ENCODE measurements at places on chromosomes 12 and 14.

GRCh38 chr12:101931498-101932326 is 54.3 kb downstream of the DRAM1 start:
- no peak for DNase-seq

DNA sequence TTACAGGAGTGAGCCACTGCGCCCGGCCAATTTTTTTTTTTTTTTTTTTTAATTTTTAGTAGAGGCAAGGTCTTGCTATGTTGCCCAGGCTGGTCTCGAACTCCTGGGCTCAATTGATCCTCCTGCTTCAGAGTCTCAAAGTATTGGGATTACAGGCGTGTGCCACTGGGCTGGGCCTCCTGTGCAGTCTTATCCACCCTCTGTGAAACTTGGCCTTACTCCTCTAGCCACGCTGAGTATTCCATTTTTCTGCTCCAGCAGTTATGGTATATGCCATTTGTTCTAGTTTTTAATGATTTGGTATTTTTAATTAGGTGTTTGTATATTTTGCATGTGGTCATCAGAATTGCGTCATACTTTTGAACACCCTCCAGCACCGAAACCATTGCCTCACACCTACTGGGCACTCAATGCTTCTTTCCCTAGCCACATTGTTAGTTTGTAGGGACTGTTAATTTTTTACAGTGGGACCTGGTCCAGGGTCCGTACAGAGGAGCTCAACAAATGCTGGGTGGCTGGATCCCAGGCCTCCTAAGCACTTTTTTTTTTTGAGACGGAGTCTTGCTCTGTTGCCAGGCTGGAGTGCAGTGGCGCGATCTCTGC is 11.4 kb downstream of the RIOX1 start:
- DNase-seq: no peak

GRCh38 chr12:132730353-132730752 is 19.7 kb downstream of the PGAM5 start:
- DNase-seq: no peak

DNA sequence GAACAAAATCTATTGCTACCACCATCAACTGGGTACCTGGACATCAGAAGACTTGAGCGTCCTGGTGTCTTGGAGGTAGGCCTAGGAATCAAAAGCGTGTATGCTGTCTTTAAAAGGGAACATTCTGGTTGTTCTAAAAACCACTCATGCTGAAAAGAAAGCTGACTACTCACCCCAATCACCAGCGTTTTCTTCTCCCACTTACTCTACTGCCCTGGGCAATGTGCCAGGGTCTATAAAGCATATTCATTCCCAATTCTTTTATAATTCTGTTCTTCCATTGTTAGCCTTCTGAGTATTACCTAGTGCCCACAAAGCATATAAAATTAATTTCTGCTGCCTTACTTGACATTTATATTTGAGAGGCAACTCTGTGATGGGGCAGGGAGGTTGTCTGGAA is 133.4 kb downstream of the KCNA5 start:
- DNase-seq: no peak

GRCh38 chr14:54646626-54647025 is 79.7 kb downstream of the SAMD4A start:
- DNase-seq: no peak

- no peak for DNase-seq
These were observed 56.0 kb upstream of the ACSS3 start for GRCh38 chr12:81021834-81022233.

DNA sequence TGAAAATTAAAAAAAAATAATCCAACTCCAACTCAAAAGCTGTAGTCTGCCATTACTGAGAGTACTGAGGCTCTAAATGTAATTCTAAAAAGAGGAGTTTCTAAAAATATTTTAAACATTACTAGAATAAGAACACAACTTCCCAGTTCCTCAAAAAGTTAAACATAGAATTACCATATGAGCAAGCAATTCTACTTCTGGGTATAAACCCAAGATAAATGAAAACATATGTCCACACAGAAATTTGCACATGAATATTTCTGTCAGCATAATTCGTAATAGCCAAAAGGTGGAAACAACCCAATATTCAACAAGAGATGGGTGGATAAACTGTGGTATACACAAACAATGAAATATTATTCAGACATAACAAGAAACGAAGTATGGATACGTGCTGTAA is 15.0 kb upstream of the NR2C1 start:
- no peak for DNase-seq

DNA sequence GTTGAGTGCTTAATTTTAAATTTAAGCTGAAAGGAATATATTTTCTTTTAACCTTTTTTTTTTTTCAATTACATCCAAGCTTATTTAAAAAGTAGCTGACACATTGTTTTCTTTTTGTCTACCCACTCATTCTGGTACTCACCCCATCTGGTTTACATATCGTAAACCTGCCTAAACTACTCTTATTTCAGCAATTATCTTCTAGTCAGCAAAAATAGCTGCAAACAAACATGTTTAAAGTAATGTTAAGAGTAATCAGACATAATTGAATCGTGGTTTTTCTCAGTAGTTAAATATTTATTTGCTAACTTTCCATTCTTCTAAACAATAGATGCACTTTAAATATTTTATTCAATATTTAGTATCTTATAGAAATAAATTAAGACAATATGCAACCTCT is 492.7 kb upstream of the MGAT4C start:
- DNase-seq: no peak

DNA sequence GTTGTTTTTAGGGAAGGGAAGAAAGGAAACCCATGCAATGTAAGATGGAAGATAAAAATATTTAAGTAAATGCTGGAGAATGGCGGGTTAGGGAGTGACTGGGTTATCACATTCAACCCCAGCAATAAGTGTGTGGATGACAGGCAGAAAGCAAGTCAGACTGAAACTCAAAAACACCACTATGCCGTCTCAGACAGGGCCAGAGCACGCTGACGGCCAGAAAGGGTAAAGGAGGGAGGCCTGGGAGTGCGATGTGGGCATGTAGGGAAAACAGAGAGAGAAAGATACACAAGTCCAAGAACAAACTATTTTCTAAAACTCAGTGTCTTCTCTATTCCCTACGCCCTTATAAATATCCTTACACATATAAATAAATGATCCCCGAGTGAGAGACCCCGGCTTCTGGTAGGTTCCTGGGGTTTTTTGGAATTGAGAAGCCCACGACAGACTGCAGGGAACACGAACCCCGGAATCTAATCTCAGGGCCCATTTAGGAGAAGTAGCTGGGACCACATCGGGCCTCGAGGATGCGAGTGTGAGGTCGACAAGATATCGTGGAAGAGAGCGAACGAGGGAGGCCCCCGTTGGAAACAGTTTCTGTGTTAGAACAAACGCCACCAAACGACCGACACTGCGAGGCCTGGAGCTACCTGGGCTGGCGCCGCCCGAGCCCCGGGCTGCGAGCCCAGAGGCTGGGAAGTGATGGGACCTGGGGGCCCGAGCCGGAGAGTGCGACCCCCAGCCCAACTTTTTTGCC is 735 bp upstream of the OTX2 start:
- DNase-seq: no peak

DNA sequence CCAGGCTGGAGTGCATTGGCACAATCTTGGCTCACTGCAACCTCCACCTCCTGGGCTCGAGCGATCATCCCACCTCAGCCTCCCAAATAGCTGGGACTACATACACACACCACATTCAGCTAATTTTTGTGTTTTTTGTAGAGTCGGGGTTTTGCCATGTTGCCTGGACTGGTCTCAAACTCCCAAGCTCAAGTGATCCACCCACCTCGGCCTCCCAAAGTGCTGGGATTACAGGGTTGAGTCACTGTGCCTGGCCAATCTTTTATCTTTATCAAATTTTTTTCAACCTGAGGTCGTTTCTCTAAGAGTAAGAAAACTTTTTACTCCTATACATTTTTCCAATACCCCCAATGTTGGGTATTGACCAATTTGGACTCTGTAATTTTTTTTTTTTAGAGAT is 40.0 kb upstream of the NAP1L1 start:
- no peak for DNase-seq

DNA sequence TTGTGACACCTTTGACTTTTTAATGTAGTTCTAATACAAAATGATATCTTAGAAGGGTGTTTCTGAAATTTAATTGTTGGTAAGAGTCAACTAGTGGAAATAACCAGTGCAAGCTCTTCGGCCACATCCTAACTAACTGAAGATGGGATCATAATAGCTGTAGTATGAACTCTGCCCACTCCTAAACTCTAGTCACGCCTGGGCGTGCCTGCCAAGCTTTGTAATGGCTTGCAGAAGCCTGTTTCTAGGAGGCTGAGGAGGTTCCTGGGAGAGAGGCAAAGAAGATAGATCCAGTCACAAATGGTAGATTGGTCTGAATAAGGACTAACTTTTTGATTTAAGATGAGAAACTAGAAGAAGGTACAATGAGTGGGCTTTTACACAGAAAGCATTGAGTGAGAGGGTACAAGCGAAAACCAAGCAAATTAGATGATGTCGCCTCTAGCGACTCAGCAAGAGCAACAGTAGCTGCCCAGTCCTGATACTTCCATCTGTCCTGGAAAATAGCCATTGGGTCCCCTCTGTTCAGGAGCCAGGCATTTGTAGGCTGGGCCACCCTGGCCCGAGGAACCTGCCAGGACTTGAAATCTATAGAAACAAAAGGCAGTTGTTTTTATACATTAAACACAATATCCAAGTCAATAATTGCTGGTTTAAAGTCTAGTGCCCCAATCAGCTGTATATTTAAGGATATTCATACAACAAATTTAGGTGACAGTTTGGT is 148.8 kb downstream of the SLC38A4 start:
- DNase-seq: no peak

DNA sequence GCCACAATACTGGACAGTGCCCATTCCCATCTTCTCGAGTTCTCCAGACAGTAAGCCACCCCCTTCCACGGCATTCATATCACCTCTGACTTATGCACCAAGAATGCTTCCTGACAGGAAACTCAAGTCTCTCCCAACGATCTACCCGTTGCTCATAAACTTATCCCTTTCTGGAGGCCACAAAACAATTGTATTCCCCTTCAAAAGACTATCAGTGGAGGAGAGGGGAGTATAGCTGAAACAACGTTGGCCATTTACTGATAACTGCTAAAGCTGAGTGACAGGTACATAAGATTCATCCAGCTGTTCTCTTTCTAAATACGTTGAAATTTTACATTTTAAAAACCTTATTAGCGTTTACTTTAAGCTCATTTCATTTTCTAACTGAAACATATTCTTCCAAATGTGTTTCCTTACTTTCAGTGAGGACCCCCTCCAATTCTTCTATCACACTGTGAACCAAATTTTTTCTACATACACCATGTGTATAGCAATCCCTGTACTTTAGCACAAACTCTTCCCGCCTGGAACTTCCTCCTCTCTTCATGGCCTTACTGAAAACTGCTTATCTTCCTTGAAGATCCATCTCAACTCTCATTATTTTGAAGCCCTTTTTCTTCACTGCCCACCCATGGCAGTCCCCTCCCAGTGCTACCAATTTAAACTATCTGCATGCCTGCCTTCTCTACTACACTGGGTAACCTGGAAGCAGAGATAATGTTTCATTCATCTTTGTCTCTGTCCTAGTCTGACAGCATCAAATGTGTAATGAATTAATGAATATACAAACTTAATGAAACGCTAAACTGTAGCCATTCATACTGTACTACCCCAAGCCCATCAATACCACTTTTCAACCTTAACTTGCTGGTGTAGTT is 28.8 kb downstream of the ATXN2 start:
- peak; percentile 83 for DNase-seq

DNA sequence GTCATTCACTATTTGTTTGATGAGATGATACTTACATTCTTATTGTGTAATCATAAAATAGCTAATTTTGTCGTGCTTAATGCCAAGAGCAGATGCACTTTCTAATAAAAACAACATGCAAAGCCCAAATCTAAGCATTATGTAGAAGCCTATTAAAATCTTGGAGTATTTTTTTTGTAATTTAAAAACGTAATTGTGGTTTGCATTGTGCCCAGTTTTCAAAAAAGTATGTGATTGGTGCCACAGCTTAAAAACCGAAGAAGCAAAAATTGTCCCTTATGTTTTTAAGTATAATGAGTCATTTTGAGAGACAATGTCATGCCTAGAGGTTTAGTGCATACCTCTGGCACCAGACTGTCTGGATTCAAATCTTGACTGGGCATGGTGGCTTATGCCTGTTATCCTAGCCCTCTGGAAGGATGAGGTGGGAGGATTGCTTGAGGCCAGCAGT is 464.8 kb upstream of the RGS6 start:
- DNase-seq: no peak

DNA sequence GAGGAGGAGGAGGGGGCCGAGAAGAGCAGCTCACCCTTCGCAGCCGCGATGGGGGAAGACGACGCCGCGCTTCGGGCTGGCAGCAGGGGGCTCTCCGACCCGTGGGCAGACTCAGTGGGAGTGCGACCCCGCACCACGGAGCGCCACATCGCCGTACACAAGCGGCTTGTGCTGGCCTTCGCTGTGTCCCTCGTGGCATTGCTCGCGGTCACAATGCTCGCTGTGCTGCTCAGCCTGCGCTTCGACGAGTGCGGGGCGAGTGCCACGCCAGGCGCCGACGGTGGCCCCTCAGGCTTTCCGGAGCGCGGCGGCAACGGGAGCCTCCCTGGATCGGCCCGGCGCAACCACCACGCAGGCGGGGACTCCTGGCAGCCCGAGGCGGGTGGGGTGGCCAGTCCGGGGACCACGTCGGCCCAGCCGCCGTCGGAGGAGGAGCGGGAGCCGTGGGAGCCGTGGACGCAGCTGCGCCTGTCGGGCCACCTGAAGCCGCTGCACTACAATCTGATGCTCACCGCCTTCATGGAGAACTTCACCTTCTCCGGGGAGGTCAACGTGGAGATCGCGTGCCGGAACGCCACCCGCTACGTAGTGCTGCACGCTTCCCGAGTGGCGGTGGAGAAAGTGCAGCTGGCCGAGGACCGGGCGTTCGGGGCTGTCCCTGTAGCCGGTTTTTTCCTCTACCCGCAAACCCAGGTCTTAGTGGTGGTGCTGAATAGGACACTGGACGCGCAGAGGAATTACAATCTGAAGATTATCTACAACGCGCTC is 745 bp downstream of the TRHDE start:
- no peak for DNase-seq

GRCh38 chr12:27009881-27010301 is 4.3 kb downstream of the TM7SF3 start:
- DNase-seq: peak; percentile 33

GRCh38 chr14:91363776-91364523 is 53.7 kb downstream of the CCDC88C start:
- no peak for DNase-seq

- DNase-seq: no peak
These were observed 78.5 kb downstream of the MDGA2 start for GRCh38 chr14:47596860-47597259.

- DNase-seq: no peak
These were observed 953.6 kb downstream of the SLC6A15 start for GRCh38 chr12:83958997-83959396.

DNA sequence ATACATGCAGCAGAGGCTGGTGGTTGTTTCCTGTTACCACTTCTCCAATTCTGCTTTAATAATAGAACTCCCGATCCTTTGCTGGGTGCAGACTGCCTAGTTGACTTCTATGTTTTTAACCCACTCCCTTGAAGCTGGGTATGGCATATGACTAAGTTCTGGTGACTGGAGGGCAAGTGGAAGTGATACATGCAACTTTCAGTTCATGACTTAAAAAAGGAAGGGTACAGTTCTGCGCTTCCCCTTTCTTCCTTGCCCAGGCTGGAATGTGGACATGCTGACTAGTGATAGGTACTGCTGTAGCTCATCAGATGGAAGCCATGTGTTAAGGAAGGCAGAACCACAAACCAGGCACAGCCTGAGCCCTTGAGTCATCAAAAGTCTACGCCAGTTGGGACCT is 2.4 kb upstream of the A2M start:
- no peak for DNase-seq

- DNase-seq: no peak
These were observed 20.4 kb downstream of the DUSP16 start for GRCh38 chr12:12542286-12542685.

GRCh38 chr14:87066221-87066817 is 926.7 kb downstream of the GALC start:
- DNase-seq: no peak

All from HTR-8/SVneo (cell line).